ENCODE measurements at places on chromosomes 6 and 20.

- DNase-seq = no peak
These were observed 316.9 kb downstream of the QKI start for GRCh38 chr6:163731215-163732013.

DNA sequence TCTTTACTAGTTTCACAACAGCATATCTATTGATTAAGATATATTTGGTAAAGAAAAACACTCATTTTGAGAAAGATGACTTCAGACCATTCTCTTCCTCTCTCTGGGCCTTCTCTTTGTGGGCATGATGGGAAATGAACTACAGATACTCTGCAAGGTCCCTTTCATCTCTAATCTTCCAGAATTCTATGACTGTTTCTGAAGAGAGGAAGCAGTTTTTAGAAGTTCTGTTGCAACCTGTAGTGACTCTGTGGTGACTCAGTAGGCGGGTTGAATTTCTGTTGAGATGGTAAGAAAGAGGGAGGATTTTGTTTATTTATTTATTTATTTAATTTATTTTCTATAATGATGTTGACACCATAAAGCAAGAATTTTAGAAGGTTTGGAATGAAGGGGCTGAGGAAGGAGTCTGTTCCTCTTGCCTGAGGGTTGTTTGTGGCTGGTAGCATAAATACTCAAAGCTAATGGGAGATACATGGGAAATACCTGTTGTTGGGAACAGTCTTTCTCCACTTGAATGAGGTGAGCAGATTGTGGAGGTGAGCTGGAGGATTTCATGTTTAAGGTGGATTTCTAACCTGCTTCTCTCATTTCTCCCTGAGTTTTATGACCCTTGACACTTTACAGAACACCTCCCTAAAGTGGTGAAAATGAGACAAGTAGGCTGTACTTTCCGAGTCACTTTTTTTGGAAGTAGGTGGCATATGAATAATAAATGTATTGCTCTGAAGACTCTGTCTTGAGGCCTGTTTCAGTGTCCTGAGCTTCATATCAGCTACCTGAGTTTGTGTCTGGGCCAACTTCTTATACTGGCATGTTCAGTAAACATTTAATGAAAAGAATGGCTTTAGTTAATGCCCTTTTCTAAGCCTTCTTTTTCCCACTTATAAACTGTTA lies 15.0 kb downstream of the ACSS2 start:
- DNase-seq = no peak

GRCh38 chr6:137867685-137868509 lies 838 bp downstream of the TNFAIP3 start:
- peak; percentile 54 for DNase-seq

GRCh38 chr6:46129629-46130511 lies at the start of gene ENPP4:
ENPP4 (plus strand) TSS chr6:46129989; CDS start chr6:46139584, 9,595 bp downstream.
- peak; percentile 89 for DNase-seq

GRCh38 chr6:163667372-163668060 lies 253.0 kb downstream of the QKI start:
- peak; percentile 34 for DNase-seq

GRCh38 chr20:19017104-19017690 lies 195.2 kb upstream of the SLC24A3 start:
- no peak for DNase-seq

- no peak for DNase-seq
These were observed 89.4 kb upstream of the EDN1 start for GRCh38 chr6:12200761-12201160.

DNA sequence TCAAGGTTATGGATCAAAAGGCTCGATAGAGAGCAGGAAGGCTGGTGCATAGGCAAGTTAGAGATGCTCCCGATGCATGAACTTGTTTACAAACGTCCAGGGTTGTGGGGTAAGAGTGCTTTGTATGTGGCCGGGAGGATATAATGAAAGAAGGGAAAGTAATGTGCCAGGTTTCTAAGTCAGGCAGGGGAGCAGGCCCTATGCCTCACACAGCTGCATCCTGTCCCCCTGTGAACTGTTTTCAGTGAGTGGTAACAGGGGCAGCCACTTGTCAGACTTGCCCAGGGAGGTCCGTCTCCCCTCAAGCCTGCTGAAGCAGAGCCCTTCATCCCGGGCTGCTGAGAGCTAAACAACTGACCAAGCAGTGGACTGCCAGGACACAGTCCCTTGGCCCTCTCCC lies 19.4 kb downstream of the KCNK5 start:
- DNase-seq = no peak

All from colonic mucosa (tissue), 4 donors.